ENCODE measurements at places on chromosomes 1 and 21.
A peak's percentile ranks its signal among the peaks of the same experiment; 100 is the strongest.

DNA sequence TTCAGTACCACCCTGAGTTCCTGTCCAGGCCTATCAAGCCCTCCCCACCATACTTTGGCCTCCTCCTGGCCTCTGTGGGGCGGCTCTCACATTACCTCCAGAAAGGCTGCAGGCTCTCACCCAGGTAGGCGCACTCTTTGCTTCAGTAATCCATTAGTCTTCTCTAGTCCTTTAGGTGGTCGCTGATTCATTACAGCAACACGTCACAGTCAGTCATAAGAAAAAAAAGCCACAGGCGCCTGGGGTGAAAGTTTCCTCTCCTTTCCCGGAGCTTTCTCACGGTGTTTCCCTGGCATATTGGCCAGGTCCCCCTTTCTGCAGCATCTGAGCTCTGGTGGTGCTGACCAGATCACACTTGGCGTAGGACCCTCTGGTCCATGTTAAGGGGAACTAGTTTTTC, 12.1 kb downstream of the SLFNL1 start:
- DNase-seq, result no peak

GRCh38 chr1:217924924-217925323, 293.8 kb downstream of the SPATA17 start:
- no peak for DNase-seq

GRCh38 chr1:113452921-113453770, 62.8 kb downstream of the MAGI3 start:
- DNase-seq, result no peak

DNA sequence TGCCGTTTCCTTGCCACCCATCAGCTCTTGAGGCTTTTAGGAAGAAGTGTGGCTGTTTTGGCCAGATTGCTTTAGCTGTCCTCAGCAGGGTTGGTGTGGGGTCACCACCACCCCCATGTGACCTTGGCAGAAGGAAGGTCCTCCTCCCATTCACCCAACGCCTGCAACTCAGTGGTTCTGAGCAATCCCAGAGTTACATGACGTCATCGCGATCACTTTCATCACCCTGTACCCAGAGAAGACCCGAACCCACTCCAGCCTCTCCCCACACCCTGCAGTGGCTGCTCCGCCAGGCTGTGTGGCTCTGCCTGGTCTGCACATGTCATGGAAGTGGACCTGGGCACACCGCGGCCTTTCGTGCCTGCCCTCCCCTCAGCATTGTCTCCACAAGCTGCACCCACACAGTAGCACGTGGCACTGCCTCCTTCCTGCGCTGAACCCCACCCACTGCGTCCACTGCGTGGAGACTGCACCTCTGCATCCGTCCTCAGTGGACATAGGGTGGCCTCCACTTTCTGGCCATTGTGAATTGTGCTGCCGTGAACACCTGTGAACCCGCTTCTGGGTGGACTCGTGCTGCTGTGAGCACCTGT, 16.5 kb downstream of the FAAP20 start:
- DNase-seq, result no peak

DNA sequence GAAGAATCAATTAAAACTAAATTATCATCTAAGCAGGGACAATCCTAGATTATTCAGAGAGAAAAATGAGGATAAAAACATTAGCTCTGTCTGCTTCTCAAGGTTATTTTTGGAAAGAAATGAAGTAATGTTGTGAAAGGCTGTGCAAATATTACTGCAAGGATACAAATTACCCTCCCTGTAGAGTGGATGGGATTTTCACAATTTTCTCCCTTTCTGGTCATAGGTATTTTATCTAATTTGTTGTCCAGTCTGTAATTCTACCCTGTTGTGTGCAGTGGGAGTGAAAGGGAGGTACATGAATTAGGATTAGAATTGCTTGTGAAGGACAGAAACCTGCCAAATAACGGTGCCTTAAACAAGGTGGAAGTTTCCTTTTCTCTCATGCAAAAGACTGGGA, 54.7 kb downstream of the MAP3K7CL start:
- DNase-seq, result no peak

GRCh38 chr1:196115646-196116045, 492.6 kb downstream of the KCNT2 start:
- no peak for DNase-seq

DNA sequence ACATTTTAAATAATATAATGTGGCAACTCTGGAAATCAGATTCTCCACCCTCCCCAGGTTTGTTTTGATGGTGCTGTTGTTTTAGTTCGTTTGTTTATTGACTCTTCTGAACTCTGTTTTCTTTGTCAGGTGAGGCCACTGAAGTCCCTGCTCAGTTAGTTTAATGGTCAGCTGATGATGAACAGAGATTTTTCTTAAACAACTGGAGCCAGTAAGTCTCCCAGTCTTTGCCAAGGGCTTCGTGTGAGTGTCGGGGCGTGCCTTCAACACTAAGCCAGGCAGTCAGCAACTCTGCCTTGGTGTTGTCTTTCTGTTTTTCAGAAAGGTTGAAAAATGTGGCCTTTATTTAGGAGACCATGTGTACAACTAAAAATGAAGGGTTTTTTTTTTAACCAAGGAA, 58.9 kb downstream of the TEX35 start:
- DNase-seq, result no peak

DNA sequence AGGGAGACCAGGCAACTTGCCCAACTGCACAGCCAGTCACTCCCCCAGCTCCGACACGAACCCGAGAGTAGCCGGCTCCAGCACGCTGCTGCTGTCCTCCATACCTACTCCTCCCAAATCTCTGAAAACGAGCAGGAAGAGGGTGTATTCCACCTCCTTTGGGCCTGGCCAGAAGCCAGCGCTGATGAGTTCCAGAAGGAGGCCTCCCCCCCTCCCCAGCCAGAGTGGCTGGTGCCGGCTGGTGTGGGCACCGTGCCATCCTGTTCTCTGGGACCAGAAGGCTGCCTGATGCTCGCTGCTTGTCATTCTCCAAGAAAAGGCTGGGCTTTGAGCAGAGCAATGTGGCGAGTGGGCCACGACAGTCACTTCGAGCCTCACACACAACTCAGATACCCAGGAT, 22.2 kb downstream of the KCNN3 start:
- no peak for DNase-seq

- no peak for DNase-seq
These were observed 51.1 kb downstream of the SLC16A1 start for GRCh38 chr1:112904831-112905261.

DNA sequence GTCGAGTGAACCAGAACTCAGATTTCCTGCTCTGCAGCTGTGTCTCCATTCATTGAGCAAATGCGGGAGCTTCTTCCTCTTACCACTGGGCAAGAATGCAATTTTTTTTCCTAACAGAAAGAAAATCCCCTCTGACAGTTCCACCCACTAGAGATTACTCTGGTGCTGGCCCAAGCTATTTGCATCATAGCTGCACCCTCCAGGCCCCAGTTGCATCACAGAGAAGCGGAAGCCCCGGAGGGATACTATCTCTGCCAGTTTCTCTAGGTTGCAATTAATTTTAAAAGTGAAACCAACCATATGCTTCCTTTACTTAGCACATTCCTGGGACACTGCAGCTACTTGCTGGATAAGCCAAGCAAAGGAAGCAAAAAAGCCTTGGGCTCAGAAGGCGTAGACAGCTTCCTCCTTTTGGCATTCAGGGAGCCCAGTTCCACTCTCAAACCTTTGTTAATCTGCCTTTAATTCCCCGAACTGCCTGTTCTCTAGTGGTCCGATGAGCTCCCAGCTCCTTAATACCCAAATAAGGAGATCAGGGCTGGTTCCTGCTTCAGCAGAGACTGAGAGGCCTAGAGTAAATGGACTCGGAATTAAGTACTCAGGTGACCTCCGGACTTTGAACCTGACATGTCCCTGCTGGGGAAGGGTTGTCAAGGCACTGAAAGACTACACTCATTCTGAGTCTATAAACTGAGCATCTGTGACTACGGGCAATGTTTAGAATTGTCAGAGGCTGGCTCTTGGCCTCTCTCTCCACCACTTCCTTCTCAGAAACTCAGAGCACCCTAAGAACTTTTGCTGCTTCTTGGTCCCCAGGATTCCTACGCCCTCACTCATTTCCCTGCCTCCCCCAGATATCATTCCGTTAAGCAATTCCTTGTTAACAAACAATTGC, 72.5 kb upstream of the TNFSF18 start:
- no peak for DNase-seq

DNA sequence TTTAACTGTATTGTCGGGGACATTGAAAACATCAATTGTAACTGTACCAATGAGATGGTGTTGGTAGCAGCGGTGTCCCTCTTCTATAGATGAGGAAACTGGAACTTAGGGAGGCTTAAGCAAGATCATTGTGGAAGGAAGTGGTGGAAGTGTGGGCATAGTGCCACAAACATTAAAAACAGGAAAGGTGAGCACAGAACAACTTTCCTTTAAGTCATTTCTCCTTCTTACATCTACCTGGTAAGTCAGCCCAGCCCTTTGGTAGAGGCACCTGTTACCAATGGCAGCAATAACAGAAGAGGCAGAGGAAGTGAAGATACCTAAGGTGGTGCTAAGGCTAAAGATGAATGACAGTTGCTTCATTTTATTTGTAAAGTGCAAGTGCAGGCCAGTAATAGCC, 12.0 kb upstream of the CTSS start:
- DNase-seq, result no peak

DNA sequence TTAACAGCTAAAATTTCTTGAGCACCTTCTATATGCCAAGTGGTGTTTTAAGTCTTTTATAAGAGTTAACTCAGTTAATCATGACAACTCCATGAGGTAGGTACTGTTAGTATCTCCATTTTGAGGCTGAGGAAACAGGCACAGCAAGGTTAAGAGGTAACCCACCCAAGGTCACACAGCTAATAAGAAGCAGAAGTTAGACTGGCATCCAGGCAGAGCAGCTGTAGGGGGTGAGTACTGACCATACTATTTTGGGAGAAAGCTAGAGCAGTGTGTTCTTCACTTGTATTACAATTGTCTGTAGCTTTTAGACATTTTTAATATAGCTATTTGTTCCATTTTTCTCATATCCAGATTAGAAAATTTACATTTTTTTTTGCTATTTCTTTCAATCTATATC, 4.8 kb downstream of the ATP6V1G3 start:
- no peak for DNase-seq

GRCh38 chr1:40808444-40808843, 24.9 kb downstream of the KCNQ4 start:
- DNase-seq, result no peak

DNA sequence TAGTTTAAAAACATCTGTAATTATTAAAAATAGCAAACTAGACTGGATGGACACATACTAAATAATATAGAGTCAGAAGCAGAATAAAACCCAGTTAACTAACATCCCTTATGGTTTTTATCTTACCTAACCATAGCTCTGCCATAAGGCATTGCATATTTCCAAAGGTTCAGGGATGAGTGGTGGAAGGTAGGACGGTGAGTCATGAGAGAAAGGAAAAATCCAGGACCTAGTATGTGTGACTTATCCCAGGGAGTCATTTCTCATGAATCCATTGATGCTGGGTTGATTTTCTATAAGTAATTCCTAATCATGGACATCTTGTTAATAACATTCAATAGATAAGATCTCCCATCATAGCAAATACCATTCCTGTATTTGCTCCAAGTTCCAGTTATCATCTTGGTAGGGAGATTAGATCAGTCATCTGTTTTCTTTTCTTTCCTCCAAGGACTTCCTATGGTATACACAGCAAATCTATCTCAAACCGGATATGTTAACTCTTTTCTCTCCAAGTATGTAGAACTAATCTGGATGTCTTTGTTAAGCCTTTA, 490.7 kb upstream of the B3GALT2 start:
- no peak for DNase-seq

DNA sequence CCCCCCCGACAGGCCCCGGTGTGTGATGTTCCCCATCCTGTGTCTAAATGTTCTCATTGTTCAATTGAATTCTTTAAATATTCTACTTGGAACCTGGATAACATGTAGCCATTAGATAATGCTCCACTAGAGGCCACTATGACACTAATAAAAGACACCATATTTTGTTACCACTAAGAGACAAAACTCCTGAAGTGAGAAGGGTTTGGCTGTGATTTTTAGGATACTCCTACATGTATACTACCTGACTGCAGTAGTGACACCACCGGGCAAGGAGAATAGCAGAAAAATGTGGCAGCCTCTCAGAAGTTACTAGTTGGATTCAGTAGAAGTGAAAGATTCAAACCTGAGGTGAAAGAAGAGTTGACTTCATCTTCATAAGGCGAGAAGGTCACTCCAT, 36.0 kb downstream of the F5 start:
- DNase-seq, result no peak

GRCh38 chr1:212858461-212859265, 588 bp downstream of the FLVCR1 start:
- peak; percentile 2 for DNase-seq

DNA sequence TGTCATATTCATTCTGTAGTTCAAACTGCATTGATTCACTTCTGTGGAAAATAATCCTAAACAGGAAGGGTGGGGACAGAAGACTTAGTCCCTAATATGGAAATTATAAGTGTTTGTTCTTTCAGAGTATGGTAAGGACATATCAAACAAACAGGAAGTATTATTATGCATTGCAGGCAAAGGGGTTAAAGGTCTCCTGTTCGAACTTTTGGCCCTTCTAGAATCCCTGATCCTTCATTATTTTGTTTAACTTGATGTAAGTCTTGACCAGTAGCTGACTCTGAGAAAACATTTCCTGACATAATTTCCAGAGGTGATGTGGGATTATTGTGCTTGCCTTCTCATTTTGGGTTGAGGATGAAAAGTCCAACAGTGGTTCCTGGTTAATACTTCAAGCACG, 215.4 kb upstream of the ADGRL2 start:
- DNase-seq, result no peak

- DNase-seq, result no peak
These were observed 596.5 kb downstream of the MATN1 start for GRCh38 chr1:30126848-30127247.

DNA sequence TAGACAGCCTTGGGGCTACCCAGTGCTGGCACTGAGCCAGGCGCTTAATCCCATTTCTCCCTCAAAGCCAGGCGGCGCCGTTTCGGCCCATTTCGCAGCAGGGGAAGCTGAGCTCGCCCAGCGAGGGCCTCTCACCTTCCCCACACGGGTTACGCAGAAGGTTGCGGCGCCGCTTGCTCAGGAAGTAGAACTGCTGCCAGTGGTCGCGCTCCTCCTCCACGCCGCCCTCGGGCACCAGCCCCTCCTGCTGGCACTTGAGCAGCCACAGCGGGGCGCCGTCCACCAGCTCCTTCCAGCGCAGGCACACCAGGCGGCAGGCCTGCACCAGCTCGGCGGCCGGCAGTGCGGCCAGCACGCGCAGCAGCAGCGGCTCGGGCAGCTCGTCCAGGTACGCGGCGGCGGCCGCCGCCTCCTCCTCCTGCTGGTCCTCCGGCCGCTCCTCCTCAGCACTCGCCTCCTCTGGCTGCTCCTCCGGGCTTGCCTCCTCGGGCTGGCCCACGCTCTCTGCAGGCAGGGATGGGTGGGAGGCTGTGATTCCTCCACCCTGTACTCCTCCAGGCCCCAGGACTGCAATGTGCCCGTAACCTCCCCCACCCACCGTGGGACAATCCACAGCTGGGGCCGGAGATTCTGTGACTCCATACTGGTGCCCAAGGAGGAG, 3.8 kb downstream of the FBXO2 start:
- DNase-seq, result peak; percentile 36

GRCh38 chr1:28864695-28865094, 49.7 kb upstream of the EPB41 start:
- no peak for DNase-seq

DNA sequence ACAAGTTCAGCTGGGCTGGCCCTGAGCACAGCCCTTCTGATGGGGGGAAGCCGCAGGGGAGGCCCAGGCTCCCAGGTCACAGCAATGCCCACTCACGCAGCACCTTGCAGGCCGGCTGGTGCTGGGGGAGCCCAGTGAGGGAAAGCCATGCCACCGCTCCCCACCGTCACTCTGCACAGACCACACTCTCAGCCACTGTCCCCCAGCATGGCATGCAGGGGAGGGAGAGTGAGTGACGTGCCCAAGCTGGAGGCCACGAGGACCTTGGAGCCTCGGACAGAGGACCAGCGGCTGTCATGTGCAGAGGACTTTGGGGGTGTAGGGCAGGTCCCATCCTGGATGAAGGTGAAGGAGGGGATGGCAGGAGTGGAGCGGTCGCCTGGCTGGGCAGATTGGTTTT, 25.1 kb downstream of the SLC45A1 start:
- no peak for DNase-seq

Data from stimulated activated CD4-positive, alpha-beta T cell treated with anti-CD3 and anti-CD28 coated beads, Interleukin-1b, Interleukin-23, amount 100 ng/mL, for 24 hours (primary cell).